H1 (cell line): ENCODE measurements at places on chromosomes 7 and 10. TPM values are rescaled to one million over a fixed set of nuclear protein-coding genes. Genes with fewer than 3 reads are reported as not detected.

GAD2 gene
- total RNA-seq: 0.27 and 0.47 TPM in 2 replicates

TPST1 gene
- 14.9 and 18.4 TPM in 2 replicates for total RNA-seq

DNA sequence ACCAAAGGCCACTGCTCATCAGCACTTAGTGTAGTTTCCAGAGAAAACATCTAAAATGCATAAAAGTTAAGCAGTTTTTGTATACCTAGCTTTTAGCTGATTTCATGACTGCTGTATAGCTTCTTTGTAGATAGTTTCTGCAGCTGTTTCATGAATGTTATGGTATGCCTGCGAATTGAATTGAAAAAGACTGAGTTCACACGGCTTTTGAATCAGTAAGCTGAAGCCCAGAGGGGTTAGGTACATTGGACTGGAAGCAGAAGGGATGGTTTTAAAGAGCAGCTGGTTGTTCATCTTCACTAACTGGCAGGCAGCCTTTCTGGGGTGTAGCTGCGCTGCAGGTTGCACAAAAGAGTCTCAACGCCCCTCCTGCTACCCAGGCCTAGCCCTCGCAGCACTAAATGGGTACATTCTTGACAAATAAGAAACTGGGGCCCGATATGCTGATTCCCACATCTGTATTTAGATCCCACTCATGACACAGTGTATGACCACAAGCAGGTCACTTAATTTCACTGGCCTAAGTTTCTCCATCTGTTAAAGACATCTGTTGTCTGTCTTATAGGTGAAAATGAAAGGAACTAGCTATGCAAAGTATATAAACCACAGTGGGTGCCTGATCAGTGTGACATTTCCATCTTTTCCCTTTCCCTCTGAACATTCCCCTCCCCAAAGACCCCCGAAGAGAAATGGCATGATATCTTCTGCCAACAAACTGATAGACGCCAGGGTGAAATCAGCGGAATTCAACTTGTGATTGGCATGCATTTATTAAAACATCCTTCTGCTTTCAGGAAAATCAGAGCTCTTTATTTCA lies 85.9 kb upstream of the AGBL3 start:
- DNase-seq: no peak

CTAGE6 gene
- total RNA-seq: 0.13 TPM in 1 of 2 replicates, not detected in the other

GRCh38 chr10:127987467-127988380 lies 80.8 kb downstream of the PTPRE start:
- DNase-seq: no peak

- no peak for DNase-seq
These were observed 117.3 kb downstream of the FAM53B start for GRCh38 chr10:124626759-124627380.

HOXA1 gene
- total RNA-seq: not detected in 2 replicates

DNA sequence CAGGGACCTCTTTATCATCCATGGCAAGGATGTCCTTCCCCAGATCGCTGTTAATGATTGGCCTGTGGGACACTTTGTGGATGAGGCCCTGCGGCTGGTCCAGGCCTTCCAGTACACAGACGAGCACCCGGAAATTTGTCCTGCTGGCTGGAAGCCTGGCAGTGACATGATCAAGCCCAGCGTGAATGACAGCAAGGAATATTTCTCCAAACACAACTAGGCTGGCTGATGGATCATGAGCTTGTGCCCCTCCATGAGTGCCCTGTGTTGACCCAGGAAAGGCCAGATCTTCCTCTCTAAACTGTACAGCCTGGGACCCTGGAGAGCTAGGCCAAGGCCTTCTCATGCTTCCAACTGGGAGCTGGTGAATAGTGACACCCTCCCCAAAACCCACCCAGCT lies 124.1 kb downstream of the CUL2 start:
- no peak for DNase-seq

NPY4R gene
- total RNA-seq: not detected in 2 replicates

GRCh38 chr10:52146766-52147165 lies 167.3 kb upstream of the DKK1 start:
- DNase-seq: no peak

GRCh38 chr7:111393011-111393754 lies 169.1 kb downstream of the IMMP2L start:
- no peak for DNase-seq

NKX2-3 gene
- total RNA-seq: not detected in 2 replicates

GRCh38 chr7:139114585-139114984 lies 5.1 kb upstream of the ZC3HAV1 start:
- no peak for DNase-seq
